ENCODE measurements at places on chromosomes 4 and X.

DNA sequence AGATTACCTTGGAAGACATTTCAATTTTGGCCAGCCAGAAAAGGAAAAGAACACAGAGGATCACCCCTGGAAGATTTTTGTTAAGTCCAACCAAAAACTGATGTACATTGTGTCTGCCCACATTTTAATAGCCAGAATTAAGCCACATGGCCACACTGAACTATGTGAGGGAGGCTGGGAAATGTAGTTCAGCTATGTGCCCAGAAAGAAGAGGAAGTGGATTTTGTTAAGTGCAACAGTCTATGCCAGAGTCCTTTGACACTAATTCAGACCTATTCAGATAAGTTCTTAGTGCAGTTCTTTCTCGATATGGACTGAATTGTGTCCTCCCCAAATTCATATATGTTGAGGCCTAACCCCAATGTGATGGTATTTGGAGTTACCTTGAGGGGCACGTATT, 18.4 kb downstream of the PRPS1 start:
- no peak for DNase-seq

- DNase-seq, result no peak
Observed at GRCh38 chr4:39233783-39234182, 51.5 kb downstream of the WDR19 start.

DNA sequence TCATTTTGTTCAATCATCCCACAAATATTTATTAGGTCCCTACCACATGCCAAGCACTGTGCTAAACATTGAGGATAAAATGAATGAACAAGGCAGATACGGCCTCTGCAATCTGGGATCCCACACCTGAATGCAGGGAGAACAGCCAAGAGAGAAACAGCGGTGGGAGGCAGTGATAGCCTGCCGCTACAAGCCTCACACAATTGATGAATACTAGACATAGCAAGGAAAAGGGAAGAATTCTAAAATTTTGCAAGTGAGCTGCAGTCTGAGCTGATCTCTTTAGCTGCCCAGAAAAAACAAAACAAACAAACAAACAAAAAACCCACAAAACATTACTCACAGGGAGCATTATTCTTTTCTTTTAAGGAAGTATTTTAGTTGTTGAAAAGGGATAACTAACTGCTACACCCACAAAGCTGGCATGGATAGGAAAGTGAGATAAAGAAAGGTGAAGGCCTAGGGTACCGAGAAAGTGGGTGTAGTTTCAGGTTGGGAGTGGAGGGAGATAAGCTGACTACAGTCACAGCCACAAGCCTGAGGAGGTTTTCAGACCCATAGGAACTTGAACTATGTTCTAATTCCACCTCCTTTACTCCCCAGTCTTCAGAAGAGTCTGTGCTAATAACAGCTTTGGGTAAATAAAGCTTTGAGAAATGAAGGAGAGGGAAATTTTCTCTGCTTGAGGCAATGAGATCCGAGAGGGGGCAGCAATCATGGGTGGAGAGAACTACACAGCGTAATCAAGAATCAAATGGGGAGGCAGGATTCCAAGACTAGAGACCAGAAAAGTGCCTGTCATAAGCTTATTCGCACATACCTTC, 85.4 kb downstream of the SH3RF1 start:
- DNase-seq, result no peak

DNA sequence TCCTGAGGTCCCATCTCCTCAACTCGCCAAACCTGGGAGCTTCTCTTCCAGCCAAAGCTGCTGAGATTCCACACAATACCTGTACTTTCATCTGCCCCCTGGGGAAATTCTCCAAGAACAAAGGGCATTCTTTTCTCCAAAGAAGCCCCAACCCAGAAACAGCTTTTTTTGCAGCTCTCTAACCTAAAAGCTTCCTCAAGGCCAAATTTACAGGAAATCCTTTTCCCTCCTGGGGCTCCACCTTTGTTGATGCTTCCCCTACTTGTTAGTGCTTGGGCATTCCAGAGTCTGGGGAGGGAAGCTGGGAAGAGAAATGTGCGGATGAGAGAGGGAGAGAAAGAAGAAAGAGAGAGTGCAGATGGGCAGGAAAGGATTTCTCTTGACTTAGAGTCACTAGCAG, 24.3 kb downstream of the ZBTB33 start:
- DNase-seq, result no peak

DNA sequence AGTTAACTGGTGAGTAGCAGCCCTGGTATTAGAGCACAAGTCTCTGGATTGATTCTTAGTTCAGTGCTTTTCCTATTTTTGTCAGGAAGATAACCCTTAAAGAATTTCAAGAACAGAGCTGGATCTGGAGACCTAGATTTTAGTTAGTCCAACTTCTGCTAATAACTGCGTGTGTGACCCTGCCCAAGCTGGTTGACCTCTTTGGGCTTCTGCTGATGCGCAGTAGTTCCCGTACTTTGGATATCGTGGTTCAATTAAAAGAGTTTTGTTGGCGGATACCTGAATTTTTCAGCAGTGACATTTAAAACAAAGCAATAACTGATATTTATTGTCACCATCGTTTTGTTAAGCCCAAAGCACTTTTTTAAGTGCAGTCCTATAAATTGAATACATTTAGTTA, 9.3 kb downstream of the MSMO1 start:
- no peak for DNase-seq

DNA sequence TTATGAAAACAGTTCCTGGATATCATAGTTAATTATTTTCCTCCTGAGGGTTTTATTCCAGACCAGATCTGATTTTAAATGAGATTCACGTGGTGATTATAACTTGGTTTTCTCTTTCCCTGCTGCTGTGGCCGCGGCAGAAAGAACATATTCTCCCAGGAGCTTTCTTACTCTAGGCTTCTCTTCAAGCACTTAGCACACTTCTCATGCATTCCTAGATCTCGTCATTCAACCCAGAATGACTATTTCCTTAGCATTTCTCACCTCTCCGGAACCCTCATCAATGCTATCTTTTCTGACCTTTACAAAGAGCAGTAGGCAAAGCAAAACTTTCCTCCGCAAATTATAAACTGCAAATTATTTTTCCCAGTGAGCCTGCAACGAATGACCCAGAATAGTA, 122.9 kb downstream of the GPAT3 start:
- DNase-seq, result peak; percentile 31

- no peak for DNase-seq
Observed at GRCh38 chrX:18879144-18879543, 104.8 kb downstream of the PHKA2 start.

DNA sequence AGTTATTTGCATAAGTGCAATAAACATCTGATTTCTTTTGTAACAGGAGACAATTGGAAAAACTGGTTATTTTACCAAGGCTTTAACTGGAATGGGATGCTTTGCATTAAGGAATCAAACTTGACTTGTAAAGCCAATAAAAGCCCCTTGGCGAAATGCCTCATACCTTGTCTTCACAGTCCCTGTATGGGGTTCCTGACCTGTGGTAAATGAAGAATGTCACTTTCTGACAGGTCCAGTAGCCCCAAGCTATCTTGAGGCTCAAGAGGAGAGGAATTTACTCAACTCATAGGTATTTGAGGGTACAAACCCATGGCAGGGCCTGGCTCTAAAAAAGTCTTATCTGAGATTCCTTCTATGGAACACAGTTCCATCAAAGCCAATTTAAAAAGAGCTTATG, 78.0 kb downstream of the ACOX3 start:
- no peak for DNase-seq

GRCh38 chr4:84151574-84151973, 347.5 kb downstream of the NKX6-1 start:
- DNase-seq, result no peak

- DNase-seq, result no peak
Observed at GRCh38 chr4:7902101-7902553, 37.5 kb downstream of the AFAP1 start.

DNA sequence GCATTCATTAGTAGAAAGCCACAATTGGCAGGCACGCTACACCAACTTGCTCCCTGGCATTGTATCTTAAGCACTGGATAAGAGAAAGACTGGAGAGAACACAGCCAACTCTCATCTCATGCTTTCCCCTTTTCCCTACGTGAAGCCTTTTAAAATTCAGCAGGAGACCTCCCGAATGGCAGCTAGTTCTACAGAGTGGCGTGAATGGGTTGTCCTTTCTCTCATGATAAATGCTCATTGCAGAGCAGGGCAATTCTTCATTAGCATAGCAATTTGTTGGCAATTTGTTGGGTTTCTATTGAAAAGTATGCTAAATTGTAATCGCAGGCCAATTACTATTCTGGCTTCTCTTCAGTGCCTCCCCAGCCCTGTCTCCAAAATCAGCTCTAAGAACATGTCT, 48.0 kb downstream of the SEPTIN11 start:
- DNase-seq, result no peak

DNA sequence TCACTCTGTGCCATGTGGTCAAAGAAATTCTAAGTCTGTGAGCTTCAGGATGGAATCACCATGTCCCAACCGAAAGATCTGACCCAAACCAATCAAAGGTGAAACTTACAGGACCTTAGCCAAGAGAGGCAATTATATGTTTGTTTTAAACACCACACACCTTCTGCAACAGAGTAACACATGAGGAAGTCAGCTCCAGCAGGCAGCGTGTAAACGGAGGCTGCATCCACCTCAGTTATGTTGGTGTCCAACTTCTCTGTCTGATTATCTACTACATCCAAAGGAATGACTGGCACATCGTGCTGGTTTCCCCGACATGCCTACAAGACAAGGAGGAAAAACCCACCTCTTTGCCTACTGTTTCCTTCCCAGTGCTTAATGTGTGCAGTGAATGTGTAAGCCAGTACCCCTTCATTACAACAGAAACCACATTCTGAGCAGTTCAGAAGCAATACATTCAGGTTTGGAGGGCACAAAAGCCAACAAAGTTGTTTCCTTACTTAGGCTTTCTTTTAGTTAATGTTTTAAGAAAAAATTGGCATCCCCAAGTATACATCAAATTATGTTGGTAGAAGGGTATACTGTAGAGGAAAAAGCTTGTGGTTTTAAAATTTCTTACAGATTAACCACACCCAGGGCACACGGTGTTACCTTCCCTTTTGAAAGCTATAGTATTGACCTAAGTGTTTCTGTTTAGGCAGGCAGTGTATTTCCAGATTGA, 12.4 kb downstream of the CASP6 start:
- DNase-seq, result no peak

- DNase-seq, result no peak
Observed at GRCh38 chr4:107896646-107897045, 34.7 kb upstream of the CYP2U1 start.

- DNase-seq, result no peak
Observed at GRCh38 chr4:120874792-120875774, 47.4 kb downstream of the PRDM5 start.

GRCh38 chr4:40991908-40992307, 222.4 kb downstream of the APBB2 start:
- no peak for DNase-seq

DNA sequence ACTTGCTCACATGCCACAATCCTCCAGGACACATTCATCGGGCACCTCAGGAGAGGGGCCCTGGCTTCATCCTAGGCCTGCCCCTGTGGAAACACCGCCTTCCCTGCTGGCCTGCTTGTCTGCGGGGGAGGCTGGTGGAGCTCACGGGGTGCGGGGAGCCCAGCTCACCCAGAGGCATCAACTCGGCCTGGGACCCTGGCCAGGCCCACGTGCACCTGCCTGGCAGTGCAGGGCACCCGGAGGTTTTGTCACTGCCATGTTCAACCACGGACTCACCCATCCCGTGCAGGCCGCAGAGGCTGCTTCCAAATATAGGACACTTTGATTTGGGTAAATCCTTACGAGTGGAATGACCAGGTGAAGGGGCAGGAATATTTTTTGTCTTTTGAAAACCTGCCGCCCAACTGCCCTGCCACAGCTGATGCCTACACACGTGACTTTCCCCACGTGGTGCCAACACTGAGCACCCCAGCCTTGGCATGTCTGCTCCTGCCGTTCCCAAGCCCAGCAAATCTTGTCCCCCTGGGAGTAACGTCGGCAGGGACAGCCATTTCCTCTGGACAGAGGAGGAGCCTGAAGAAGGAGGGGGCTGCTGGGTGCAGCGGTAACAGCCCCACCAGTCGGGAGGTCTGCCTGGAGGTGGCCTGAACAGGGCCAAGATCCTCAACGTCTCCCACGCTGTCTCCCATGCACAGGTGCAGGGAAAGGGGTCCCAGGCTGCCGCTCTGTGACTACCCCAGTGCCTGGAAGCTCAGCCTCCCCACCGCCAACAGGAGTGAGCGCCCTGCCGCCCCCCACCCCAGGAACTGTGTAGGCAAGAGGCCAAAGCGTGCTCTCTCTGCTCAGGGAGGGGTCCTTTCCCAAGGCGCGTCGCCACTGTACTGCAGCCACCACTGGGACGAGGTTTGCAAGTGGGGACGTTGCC, 8.5 kb downstream of the MXD4 start:
- no peak for DNase-seq

DNA sequence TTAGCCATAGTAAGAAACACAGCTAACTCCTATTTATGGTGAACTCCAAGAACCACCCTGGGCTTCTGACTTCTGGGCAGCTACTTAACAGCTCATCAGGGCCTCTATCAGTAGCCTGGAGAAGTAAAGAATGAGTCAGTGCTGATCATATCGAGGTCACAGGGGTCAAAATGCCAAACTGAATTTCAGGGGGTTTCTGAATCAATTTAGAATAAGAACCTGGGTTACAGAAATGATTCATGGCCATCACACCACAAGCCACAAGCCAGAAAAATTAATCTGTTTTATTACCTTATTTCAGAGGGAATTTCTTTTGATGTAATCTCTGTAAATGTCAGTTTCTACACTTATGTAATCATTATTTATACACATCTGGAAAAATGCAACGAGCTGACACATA, 64.4 kb downstream of the CHST7 start:
- DNase-seq, result no peak

DNA sequence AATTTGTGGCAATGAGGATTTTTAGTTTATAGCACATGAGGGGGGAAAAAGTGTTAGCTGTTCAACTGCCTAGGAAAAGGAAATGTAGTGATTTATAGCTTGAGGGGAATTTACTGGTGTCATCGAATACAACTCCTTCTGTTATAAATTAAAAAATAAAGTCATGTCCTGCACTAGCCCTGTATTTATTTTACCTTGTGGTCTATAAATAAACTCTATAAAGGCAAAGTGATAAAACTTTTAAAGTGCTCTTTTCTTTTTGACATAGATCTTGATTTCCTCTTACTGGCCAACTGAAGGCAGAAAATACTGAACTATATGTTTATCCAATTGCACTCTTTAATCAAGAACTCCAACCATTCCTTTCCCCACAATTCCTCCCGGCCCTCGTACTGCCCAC, 672.1 kb upstream of the SLIT2 start:
- no peak for DNase-seq

DNA sequence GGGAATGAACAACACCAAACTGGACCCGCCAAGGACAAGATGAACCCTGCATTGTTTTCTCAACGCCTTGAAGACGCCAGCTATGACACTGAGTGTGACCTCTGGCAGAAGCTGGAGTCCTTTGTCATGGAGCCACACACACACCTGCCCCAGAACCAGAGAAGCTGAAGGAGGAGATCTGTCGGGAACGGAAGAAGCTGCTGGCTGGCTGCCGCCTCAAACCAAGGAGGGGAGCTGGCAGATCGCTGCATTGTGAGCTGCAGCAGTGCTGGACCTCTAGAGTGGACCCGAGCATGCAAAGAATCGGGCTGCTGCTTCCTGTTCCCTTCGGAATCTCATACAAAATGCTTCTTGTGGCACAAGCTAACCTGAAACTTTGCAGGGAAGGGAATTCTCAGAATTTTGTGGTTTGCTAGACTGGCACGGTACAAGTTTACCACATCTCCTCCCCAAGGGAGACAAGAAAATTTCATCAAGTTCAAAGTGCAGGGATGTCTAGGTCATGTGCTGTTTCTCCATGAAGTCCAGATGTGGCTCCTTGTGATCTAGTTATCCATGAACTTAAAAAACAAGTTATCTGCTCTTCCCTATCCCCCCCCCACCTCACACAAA, 23.4 kb upstream of the GLRB start:
- DNase-seq, result no peak

GRCh38 chrX:111282991-111283390, 12.7 kb upstream of the CAPN6 start:
- no peak for DNase-seq

- no peak for DNase-seq
Observed at GRCh38 chrX:57282568-57282967, 3.9 kb upstream of the FAAH2 start.
